ENCODE measurements at places on chromosomes 12 and 14.

DNA sequence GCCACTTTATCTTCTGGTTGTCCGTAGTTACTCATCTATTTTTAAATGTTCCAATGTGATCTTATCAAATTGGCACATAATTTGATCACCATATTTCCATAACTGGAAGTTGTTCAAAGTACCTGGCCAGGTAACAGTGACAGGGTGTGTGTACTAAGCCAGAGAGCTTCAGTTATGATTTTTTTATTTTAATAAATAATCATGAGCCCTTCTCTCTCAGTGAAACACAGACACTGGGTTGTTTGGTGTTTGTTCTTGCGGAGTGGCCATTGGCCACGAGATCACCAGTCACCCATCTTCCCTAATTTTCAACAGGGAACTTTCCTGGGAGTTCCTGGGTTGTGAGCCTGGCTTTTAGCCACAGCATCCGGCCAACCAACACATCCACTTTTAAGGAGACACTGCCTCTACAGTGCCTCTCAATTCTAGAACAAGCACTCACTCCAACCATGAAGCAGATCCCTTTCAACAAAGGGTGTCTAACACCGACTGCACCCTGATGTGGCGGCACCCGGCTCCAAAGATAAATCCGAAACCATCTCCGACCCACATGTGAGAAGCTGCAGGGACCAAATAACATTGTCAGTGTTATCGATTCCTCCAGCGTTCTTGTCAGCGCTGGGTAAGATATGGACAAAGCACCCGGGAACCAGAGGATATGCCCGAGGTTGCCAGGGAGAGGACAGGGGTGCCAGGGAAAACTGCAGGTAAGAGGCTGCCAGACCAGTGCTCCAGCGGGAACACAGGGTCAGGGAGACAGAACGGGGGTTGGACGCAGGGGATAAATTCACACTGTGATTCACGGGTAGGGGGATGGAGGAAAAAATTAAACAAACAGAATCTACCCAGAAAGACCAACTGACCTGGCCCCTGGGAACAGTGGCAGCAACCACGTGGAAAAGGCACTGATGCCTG, 49.9 kb downstream of the FOXN3 start:
- no peak for DNase-seq

DNA sequence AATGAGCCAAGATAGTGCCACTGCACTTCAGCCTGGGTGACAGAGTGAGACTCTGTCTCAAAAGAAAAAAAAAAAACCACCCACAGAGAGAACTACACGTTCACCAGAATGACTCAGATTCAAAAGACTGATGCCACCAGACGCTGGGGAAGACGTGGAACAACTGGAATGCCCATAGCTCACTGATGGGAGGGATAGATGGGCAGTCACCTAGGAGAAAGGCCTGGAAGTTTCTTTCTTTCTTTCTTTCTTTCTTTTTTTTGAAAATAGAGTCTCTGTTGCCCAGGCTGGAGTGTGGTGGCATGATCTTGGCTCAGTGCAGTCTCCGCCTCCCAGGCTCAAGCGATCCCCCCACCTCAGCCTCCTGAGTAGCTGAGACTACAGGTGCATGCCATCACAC, 10.0 kb upstream of the KLC1 start:
- DNase-seq: no peak

DNA sequence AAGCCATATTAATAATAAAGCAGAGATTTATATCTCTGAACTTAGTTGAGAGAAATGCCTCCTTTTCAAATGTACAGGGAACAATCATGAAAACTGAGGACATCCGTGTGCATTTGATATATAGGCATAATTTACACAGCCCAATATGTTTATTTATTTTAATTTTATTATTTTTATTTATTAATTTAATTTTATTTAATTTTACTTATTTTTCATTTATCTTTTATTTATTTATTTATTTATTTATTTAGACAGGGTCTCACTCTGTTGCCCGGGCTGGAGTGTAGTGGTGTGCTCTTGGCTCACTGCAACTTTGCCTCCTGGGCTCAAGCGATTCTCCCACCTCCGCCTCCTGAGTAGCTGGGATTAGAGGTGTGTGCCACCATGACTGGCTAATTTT, 8.4 kb downstream of the TCL1A start:
- DNase-seq: no peak

DNA sequence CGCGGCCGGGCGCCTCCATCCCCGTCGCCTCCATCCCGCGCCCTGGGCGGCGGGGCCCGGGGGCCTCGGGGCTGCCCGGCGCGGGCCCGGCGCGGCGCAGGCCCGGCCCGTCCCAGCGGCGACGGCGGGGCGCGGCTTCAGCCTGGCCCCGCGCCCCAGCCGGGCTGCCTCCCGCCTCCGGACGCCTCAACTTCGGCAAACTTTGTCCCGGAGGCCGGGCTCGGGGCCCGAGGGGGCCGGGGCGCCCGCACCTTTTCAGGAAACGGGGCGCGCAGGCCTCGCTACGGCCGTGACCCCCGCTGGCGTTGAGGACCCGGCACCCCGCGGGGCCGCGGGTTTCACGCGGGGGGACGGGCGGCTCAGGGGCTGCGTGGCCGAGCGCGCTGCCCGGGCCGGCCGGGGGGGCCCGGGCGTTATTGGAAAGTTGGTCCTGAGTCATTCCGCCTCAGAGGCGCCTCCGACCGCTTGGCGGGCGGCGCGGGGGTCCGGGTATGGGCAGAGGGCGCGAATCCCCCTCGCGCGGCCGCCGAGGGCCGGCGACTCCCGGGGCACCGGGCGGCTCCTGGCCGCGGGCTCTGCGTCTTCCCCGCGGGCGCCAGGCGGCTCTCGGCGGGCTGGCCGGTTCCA, 575 bp downstream of the TRAF3 start:
- DNase-seq: peak; percentile 25

GRCh38 chr12:41073633-41074472, 114.3 kb upstream of the PDZRN4 start:
- DNase-seq: peak; percentile 13

DNA sequence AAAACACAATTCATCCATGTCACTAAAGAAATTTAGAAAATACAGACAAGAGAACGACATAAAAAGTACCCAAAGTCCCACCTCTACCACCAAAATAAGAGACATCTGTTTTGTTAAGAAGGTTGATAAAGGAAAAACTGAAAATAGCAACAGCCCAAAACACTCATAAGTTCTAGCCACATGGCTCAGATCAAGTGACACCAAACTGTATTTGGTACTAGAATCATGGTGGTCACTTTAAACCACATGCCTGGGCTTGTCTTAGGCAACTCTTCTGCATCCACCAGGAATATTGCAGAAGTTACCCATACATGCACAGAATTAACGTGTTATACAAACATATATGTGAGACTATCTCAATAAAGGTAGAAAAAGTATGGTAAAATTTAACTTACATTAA, 78.2 kb upstream of the GTF2A1 start:
- peak; percentile 42 for DNase-seq

GRCh38 chr12:8678661-8679111, 16.1 kb upstream of the MFAP5 start:
- DNase-seq: no peak

DNA sequence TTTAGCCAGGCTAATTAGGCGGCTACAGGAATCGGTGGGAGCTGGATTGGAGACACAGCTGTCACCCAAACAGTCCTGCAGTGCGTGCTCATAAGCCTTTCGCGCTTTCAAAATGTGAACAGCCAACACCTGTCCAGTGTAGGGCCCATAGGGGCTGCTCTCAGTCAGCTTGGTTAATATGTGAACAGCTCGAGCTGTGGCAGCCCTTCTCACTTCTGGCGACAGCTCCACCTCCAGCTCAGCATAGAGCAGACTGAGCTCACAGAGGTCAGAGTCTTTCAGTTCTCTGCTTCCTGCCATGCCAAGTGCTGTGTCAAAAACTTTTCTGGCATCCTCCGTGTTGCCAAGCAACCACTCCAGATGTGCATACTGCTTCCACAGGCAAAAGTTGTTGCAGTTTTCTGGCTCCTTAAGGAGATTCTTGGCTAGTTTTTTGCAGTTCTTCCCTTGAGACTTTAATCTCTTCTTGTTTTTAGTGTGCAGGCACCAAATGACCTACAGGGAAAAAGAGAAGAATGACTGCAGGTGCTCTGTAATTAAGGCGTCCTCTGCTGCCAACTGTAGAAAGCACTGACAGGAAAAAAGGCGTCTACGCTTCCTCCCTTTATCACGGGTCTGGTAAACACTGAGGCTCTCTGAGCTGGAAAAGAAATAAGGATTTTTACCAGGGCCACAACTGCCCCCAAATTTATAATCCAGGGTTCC, 32.5 kb downstream of the PSMC1 start:
- DNase-seq: no peak
